ENCODE measurements at places on chromosomes 1 and 21.
A peak's percentile ranks its signal among the peaks of the same experiment; 100 is the strongest.

DNA sequence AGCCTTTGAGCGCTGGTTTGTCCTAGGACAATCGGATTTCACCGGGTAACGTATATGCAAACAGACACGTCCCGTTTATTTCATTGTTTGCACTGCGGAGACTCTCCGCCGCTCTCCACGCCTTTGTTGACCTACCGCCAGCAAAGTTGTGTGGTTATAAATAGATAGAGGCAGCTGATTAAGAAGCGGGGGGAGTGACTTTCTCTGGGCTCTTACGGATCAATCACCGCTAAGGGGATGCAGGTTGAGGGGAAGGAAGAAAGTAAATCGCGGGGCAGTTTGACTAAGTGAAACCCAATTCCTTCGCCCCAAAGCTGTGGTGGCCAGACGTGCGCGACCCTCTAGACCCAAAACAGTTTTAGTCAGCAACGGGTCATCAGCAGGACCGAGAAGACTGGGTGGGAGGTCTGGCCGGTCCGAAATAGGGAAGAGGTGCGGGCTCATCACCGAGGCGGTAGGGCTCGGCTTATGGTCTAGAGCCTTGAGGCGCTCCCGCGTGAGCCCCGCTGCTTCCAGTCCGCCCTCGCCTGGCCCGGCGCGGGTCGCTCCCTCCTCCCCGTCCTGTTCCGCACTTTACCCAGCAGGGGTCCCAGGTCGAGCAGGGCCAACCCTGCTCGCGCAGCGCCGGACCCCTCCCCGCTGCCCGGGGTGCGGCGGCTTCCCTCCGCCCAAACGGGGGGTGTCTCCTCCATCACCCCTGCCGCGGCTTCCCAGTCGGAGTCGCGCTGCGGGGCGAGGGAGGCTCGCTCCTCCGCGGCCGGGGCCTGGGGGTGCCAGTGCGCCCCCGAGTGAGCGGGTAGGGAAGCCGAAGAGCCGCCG lies 120.8 kb upstream of the RRP15 start:
- DNase-seq, result no peak

DNA sequence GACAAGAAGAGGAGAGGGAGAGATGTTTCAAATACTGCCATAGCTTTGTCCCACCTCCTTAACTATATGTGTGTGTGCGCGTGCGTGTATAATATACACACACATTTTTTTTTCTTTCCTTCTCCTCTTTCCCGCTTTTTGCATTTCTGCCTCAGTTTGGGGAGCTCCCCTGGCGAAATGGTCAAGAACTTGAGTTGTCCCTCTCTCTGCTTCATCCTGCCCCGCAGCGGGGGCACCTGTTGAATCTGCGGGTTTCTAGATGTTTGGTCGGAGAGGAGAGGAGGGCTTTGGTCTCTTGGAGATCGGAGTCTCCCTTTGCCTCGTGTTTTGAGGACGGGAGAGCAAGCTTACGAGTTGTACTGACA lies 504 bp downstream of the SCCPDH start:
- DNase-seq, result no peak

DNA sequence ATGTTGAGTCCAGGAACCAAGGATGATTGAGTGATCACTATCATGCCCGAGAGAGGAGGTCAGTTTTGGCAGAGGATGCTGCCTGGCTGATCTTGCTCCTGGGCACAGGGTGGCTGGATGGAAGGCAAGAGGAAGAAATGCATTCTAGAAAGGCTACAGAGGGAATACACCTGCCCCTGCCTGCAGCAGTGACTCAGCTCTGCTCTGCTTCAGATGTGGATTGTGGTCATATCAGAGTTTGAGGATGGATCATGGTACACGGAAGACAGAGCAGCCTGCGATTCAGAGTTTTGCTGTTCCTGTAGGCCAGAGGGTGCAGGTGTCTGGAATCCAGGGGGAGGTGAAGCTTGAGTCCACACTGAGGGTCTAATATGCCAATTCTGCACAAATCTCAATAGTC lies 37.2 kb downstream of the PCP4 start:
- DNase-seq, result no peak

DNA sequence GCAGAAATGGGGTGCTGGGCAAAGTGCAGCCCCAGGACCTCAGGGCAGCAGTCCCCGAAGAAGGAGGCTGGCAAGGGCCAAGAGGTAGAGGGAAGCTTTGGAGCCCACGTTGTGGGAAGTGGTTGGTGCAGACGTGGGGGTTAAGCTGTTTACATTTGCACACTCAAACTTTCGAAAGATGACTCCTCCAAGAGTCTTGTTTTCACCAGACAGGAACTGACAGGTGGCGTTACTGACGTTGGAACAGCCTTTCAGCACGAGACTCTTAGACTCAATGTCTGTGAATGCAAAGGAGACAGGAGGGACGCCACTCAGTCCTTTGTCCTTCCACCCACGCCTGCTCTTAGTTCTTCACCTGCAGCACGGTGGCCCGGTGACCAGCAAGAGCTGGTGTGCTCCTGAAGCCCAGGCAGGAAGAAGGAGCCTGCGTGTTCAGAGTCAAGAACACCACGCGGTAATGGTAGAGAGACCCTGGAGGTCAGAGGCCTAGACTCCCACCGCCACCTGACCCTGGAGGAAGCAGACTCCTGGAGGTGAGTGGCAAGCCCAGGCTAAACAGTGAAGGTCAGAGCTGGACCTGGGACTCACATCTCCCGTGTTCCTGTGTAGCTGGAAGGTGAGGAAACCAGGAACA lies 15.9 kb downstream of the LYPD8 start:
- DNase-seq, result peak; percentile 17

GRCh38 chr1:55352811-55353180 lies 137.6 kb upstream of the USP24 start:
- no peak for DNase-seq

GRCh38 chr1:63674238-63674864 lies 81.1 kb downstream of the PGM1 start:
- peak; percentile 14 for DNase-seq

DNA sequence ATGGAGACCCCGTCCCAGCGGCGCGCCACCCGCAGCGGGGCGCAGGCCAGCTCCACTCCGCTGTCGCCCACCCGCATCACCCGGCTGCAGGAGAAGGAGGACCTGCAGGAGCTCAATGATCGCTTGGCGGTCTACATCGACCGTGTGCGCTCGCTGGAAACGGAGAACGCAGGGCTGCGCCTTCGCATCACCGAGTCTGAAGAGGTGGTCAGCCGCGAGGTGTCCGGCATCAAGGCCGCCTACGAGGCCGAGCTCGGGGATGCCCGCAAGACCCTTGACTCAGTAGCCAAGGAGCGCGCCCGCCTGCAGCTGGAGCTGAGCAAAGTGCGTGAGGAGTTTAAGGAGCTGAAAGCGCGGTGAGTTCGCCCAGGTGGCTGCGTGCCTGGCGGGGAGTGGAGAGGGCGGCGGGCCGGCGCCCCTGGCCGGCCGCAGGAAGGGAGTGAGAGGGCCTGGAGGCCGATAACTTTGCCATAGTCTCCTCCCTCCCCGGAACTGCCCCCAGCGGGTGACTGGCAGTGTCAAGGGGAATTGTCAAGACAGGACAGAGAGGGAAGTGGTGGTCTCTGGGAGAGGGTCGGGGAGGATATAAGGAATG lies 505 bp downstream of the LMNA start:
- no peak for DNase-seq

- no peak for DNase-seq
These were observed 23.3 kb upstream of the CDK18 start for GRCh38 chr1:205481218-205481617.

DNA sequence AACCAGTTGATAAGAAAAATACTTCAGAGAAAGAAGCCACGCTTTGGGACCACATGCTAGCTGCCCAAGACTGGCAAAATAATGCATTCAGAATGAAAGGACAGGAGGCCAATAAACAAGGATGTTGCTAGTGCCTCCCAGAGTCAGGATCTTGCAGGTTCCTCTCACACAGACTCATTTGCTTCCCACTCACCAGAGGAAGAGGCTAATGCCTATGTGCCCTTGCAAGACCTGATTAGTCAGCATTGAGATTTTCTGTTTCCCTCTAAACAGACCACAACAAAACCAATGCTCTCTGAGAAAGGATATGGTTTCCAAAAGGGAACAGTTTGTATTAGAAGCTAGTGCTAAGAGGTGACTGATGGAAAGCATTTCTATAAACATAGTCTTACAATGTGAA lies 85.7 kb downstream of the NRDC start:
- peak; percentile 58 for DNase-seq

DNA sequence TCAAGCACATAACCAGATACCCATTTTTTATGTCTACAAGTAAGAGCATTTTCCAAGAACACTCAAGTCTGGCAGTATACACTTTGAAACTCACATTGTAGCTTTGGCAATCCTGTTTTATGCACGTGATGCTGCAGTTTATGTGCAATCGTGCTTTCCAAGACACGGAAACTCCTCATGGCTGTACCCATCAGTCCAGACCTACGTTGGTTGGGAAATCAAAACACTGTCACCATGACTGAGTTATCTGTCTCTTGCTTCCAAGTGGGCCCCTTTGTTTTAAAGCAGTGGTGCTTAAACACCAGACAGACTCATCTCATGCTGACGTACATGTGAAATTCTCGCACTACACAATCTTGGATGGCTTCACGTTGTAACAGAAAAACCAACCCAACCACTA lies 192.8 kb downstream of the LTN1 start:
- no peak for DNase-seq

GRCh38 chr1:115340879-115341278 lies 2.8 kb upstream of the NGF start:
- peak; percentile 4 for DNase-seq

GRCh38 chr1:90831910-90832309 lies 114.8 kb upstream of the BARHL2 start:
- no peak for DNase-seq

GRCh38 chr1:23168445-23169194 lies at the start of gene LUZP1:
LUZP1 (minus strand) TSS chr1:23168856.
- peak; percentile 77 for DNase-seq

DNA sequence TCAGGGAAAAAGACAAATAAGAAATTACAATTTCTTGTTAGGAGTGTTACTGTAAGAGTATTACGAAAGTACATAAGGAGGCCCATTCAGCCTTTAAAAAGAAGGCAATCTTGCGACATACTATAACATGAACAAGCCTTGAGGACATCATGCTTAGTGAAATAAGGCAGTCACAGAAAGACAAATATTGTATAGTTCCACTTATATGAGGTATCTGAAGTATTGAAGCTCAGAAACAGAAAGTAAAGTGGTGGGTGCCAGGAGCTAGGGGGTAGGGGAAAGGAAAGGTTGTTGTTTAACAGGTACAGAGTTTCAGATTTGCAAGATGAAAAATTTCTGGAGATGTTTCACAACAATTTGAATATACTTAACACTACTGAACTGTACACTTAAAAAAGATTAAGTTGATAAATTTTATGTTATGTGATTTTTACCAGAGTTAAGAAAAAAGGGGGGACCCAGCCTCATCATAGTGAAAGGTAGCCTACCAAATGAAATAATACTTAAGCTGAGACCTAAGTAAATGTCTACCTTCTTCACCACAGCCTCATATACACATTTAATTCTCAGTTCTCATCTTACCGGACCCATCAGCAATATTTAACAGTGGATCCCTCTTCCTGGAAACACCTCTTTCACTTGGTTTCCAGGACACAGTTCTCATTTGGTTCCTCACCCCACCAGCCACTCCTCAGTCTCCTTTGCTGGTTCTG lies 19.5 kb downstream of the USP24 start:
- peak; percentile 70 for DNase-seq

All from inflammatory macrophage treated with lipopolysaccharide for 1 hour (primary cell).